ENCODE measurements at places on chromosomes 6 and 20. TPM values are rescaled to one million over a fixed set of nuclear protein-coding genes. Genes with fewer than 3 reads are reported as not detected.

GRCh38 chr6:4925580-4925979 lies 78.3 kb downstream of the RPP40 start:
- DNase-seq = no peak
- H3K4me3 ChIP-seq = no peak overlapping the region
- no peaks in the 10 kb centered on the region for H3K27me3 ChIP-seq

DNA sequence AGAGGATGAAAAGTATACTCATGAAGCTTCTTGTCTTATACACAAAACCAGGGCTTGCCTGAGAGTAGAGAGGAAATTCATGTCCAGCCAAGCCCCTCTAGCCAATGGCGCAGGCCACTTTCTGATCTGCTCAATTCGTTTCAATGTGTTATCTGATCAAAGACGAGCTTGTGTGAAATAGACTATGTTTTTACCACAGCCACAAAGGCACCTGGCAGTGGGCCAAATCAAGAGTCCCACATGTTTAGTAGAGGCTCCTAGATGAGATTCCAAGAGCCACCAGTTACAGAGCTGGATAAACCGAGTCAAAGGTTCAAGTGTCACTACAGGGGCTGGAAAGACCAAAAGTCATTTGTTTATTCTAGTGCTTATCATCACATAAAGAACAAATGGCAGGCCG lies 34.9 kb downstream of the GPLD1 start:
- H3K27me3 ChIP-seq = no peaks in the 10 kb centered on the region
- no peak overlapping the region for H3K4me3 ChIP-seq
- peaks cover 3% of the 10 kb centered on the region for H3K36me3 ChIP-seq
- no peak overlapping the region for H3K27ac ChIP-seq

DNA sequence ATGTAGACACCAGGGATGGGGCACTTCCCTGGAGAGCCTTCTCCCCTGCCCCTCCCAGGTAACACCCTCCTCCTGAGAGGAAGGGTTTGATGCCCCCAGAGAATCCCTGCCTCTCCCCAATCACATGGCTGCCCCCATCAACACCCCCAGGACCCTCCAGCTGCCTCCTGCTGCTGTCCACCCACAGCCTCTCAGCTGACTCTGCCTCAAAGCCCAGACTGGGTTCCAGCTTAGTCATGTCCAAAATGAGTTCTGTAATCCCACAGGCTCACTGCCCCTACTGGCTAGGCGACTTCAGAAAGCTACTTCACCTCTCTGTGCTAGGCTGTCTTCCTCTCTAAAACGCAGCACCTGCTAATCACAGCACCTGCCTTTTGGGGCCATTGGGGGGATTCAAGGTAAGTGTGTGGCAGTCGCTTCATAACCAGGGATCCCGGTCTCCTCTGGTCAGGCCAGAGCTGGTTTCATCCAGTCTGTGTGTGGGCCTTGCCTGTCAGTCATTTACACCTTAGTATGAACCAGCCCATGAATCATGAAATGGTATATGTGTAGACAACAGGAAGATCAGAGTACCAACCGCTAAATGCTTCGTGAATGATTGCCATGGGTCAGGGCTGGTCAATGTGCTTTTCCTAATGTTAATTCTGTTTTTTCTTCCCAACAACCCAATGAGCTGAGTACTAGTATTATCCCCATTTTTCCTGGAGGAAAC lies 40.4 kb downstream of the TFEB start:
- peaks cover 11% of the 10 kb centered on the region for H3K4me1 ChIP-seq
- H3K36me3 ChIP-seq = no peaks in the 10 kb centered on the region
- DNase-seq = no peak

DNA sequence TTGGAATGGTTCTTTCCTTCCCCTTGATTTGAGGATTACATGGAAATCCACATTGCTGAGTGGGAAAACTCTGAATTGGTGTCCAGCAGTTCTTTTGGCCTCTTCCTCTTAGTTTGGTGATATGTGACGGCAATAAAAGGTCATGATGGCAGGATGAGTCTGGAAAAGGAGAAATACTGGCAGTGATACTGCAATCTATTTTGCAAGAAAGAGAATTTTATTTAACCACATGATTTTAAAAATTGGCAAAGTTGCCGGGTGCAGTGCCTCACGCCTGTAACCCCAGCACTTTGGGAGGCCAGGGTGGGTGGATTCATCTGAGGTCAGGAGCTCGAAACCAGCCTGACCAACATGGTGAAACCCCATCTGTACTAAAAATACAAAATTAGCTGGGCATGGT lies 73.1 kb downstream of the ADTRP start:
- H3K27ac ChIP-seq = no peak overlapping the region
- no peaks in the 10 kb centered on the region for H3K36me3 ChIP-seq
- H3K4me1 ChIP-seq = peaks cover 9% of the 10 kb centered on the region
- H3K27me3 ChIP-seq = no peaks in the 10 kb centered on the region

Gene DOK5
- total RNA-seq = 2.2 TPM

Gene SIRPD
- not detected for total RNA-seq

Measured in type B pancreatic cell (in vitro differentiated cells).